GM19239 (cell line): ENCODE measurements at places on chromosomes 13 and 19.

GRCh38 chr19:12668932-12669269, 2.3 kb downstream of the WDR83 start:
- DNase-seq = no peak

- no peak for DNase-seq
These were observed 6.2 kb upstream of the USP12 start for GRCh38 chr13:27177852-27178251.

GRCh38 chr13:95707035-95707434, 30.1 kb downstream of the DNAJC3 start:
- no peak for DNase-seq

DNA sequence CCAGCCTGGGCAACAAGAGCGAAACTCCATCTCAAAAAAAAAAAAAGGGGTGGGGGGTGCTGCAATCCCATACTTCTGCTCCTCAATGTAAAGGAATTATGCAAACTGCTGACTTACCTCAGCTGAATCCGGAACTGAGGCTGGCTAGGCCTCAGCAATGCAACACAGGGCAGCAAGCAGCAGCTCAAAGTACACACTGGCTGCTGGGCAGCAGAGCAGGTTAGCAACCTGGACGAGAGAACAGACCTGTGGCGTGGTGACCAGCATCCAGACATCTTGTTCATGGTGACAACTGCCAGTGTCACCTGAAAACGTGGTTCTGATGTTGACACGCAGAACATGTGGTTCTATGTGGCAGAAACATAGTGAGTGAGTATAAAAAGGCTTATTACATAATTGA, 28.1 kb downstream of the ZNF14 start:
- DNase-seq = no peak

GRCh38 chr19:38142176-38143035, 81.6 kb downstream of the DPF1 start:
- peak; percentile 50 for DNase-seq

- DNase-seq = no peak
These were observed 161.6 kb downstream of the PAN3 start for GRCh38 chr13:28299916-28300315.

DNA sequence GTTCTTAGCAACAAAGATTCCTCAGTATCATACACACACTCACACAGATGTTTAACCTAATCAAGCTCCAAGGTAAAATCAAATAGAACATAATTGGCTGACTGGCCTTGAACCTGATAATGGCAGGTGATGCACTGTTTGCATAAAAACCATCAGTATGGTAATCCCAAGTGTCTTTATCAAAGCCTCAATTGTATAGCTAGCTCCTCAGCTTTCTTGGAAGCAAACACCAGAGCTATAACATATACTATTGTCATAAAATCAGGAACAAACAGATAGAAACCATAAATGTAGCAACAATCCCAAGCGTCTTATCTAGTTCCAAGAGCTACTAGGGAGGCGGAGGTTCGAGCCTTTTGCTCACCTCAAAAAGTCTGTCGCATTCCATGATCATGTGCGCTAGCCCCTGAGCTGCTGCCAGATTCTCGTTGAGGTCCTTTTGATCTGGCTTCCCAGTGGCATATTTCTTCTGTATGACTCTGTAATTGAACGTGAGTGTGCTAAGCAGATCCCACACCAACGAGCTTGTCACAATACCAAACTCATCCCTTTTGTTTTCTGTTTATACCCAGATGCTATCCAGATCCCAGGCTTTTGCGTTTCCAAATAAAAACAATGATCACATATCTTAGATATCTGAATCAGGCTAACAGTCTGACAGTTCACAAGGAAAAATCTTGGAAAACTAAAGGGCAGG, 95.3 kb downstream of the KL start:
- no peak for DNase-seq

DNA sequence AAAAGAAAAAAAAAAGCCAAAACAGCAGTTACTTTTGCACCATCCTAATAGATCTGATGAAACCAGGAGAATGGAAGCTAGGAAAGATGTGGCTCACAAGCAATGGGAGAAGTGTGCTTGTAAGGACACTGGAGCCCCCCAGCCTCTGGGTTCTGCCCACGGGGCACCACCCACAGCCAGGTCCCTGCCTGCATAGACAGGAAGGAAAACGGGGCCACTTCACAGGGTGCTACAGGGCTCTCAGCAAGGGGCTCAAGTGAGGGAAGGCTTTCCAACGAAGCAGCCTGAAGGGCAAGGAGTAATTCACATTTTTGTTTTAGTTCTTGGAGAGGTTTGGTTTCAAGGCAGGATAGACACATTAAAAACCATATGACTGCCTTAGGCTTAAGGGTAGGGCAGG, 42.7 kb downstream of the BRD4 start:
- DNase-seq = no peak

- DNase-seq = no peak
These were observed 18.3 kb downstream of the NMRK2 start for GRCh38 chr19:3950871-3951861.

- DNase-seq = no peak
These were observed 72.0 kb upstream of the FLT1 start for GRCh38 chr13:28566891-28567290.

- DNase-seq = no peak
These were observed 12.4 kb downstream of the MAST3 start for GRCh38 chr19:18109733-18110608.

- no peak for DNase-seq
These were observed 260.4 kb upstream of the MIR17HG start for GRCh38 chr13:91086936-91087716.

- DNase-seq = peak; percentile 37
These were observed 25.0 kb downstream of the ERCC5 start for GRCh38 chr13:102870677-102871415.

GRCh38 chr13:52411629-52412028, 5.7 kb upstream of the THSD1 start:
- peak; percentile 44 for DNase-seq

DNA sequence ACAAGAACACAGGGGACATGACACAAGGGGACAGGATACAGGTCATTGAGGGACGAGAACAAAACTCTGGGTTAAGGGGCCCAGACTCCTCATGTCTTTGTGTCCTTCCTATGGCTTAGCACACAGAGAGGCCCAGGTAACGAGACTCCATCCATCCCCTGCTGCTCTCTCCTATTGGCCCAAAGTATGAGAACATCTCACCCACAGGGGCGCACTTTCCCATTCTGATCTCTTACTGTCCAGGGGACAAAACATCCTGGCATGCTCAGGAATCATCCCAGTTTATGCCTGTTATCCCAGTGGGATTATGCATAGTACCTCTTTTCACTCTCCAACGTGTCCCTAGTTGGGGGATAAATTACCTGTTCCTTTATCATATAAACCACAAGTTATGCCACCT, 19.2 kb downstream of the C13orf42 start:
- no peak for DNase-seq

- DNase-seq = no peak
These were observed 146.5 kb upstream of the ARGLU1 start for GRCh38 chr13:106714271-106714982.

DNA sequence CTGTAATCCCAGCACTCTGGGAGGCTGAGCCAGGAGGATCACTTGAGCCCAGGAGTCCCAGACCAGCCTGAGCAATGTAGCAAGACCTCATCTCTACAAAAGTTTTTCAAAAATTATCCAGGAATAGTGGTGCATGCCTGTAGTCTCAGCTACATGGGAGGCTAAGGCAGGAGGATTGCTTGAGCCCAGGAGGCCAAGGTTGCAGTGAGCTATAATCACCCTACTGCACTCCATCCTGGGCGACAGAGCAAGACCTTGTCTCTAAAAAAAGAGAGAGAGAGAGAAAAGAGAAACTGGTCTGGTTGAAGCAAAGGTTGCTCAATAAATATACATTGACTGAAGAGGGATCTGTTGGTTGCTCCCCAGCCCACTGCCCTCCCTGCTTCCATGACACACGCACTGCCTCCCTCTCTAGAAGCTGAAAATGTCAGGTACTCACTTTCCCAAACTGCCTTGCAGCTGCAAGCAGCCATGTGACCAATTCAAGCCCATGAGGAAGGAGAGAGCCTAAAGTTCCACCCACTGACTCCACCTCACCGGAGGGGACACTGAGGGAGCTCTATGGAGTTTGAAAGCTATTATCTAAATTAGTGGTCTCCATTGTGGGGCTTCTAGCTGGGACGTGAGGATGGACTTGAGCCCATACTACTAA, 14.0 kb downstream of the CEACAM16 start:
- no peak for DNase-seq

- DNase-seq = no peak
These were observed 303.6 kb downstream of the MYO16 start for GRCh38 chr13:108933061-108933460.

GRCh38 chr13:24630851-24631620, 49.2 kb upstream of the ATP12A start:
- DNase-seq = no peak

- DNase-seq = no peak
These were observed 935.1 kb downstream of the SLITRK1 start for GRCh38 chr13:82947191-82947621.

DNA sequence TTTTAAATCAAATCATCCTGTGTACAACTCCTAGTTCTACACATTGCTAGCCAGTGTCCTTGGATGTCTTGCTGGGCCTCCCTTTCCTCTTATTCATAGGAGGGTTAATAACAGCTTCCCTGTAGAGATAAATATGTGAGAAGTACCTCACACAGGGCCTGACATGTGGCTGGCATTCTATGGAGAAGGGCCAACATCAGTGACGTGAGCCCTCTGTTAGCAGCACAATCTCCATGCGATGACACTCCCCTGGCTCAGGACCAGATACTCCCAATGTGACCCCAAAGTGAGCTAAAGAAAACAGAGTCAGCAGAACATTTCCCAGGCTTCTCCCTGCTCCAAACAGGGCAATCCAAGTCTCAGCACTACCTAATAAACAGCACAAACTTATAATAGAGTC, 818.4 kb downstream of the DIAPH3 start:
- no peak for DNase-seq

DNA sequence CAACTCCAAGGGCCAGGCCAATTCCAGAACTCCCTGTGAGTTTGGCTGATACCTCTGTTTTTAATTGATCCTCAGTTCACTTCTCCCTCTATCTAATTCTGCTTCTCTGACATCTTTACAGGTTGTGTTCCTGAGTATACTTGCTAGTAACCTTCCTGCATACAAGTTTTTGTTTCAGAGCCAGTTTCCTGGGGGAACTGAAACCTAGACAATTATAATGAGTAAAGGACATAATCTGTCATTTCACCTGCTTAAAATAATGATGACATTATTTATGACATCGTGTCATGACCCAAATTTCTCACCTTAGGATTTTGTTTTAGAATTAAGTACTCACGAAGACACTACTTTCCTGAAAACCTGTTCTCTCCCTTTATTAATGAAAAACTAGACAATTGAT, 12.5 kb upstream of the MYCBP2 start:
- no peak for DNase-seq

DNA sequence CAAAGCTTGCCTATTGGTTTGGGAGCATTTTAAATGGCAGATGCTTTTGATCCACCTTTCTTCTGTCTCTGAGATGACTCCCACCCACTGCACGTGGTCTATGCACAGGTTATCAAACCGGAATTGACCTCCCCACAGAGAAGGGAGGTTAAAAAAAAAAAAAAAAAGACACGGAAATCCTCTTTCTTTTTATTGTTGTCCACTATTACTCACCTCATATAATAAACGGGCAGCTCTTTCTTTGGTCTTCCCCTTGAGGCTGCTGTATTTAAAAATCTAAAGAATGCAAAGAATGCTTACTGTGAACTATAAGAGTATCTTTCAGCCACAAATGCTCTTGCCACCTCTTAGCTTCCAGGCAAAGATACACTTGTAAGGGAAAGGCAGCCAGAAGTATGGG, 329.7 kb downstream of the NDFIP2 start:
- DNase-seq = no peak

DNA sequence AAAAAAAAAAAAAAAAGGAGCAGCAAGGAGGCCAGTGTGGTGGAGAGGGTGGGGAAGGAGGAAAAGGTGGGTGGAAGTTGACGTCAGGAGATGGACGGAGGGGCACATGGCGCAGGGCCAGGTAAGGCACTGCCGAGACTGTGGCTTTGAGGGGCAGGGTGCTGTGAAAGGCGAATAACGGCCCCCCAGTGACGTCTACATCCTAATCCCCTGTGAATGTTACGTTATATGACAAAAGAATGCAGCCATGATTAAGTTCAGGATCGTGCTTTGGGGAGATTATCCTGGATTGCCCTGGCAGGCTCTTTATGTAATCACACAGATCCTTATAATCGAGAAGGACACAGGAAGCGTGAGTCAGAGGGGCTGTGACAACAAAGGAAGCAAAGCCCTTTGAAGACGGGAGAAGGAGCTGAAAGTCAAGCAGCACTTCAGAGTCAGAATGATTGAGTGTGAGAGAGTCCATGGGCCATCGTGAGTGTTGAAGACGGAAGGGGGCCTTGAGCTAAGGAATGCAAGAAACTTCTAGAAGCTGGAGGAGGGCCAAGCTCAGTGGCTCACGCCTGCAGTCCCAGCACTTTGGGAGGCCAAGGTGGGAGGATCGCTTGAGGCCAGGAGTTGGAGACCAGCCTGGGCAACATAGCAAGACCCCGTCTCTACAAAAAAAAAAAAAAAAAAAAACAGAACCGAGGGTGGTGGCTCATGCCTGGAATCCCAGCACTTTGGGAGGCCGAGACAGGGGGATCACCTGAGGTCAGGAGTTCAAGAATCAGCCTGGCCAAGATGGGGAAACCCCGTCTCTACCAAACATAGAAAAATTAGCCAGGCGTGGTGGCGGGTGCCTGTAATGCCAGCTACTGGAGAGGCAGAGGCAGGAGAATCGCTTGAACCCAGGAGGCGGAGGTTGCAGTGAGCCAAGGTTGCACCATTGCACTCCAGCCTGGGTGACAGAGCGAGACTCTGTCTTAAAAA, 13.8 kb upstream of the CEACAM16 start:
- no peak for DNase-seq

DNA sequence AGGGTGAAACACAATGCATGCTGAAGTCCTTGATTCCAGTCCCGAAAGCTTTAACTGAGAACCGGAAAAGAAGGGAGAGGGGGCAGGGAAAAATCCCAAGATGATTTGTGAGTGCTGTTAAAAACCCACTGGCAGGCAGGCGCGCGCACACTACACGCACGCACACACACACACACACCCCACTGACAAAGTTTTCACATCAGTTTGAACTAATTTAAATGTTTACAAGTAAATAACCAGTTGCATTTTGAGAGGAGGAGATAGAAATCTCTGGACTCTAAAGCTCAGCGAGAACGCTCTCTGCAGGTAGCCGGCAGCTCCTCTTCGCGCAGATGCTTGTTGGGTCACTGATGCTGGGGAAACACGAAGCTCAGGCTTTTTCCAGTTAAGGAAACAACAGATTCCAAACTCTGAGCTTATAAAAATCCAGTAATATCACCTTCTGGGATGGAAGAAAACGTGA, 818 bp upstream of the SLITRK1 start:
- DNase-seq = no peak

- peak; percentile 86 for DNase-seq
These were observed 6.1 kb downstream of the BEST2 start for GRCh38 chr19:12757544-12758274.

GRCh38 chr13:27549406-27549981, 70.8 kb downstream of the LNX2 start:
- DNase-seq = no peak

DNA sequence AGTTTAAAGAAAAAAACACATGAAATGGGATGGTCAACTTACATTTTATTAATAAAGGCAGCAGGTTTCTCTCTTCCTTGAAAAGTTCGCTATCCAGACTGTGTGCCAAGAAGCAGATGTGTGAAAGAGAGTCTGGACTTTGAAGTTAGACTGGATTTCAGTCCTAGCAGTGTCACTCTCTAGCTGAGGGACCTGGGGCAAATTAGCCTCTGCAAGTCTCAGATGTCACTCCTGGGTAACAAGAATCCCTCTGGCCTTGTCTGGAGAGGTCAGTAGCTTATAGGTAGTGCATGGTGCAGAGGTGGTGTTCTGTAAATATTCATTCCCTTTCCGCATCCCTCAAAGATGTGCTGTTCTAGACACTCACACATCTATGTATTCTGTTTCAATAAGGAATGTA, 187.6 kb upstream of the RNF113B start:
- DNase-seq = no peak
